ENCODE measurements at places on chromosomes 6 and 20.

DNA sequence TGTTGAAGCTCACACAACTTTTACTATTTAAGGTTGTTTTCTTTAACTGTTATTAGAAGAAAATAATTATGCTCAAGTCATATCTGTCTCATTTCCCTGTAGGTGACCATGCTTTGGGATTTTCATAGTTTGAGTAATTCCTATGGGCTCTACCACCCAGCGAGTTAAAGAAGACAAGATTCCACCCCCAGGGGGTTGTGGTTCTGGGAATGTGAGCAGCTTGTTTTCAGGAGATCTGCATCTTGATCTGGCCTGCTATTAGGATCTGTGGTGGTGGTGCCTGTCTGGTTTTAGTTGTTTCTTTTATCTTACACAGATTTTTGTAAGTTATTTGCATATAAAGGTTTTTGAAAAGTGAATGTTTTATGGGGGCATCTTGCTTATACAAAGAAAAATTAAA is 20.2 kb upstream of the REV3L start:
- DNase-seq = no peak

- DNase-seq = peak; percentile 81
Measured at GRCh38 chr6:28941684-28942448, 18.1 kb upstream of the TRIM27 start.

DNA sequence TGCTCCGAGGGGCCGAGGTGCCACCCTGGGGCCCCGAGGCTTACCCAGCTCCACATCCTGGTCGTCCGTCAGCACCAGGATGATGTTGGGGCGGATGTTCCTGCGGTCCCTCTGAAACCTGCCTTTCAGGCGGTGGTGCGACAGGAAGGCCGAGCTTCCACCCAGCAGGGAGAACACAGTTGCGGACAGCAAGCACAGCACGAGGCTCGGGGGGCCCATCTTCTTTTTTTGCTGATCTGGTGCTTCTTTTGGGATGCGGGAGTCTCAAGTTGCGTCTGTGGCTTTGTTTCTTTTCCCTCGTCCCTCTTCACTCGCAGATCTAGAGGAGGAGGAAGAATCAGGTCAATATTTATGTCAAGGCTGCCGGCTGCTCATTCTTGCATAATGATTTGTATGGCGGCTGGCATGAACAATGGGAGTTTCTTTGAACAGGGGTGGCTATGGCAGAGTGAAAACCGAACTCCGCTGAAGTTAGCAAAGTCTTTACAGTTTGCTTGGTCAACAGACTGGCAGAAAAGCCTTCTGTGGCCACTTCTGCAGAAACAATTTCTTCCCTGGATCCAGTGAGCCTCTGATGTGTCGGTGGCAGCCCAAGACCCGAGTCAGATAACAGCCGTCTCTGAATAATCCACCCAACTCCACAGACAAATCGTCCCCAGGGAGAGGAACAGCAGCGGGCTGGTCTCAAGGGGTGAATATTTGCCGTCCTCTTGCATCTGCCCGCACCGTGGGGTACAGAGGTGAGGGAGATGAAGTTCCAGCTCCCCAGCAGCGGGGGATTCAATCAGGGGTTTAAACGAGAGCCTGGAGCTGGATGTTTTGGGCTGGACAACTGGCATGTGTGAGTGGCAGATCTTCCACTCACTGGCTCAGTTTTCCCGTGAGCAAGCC is 27.9 kb downstream of the SULF2 start:
- DNase-seq = no peak

- DNase-seq = no peak
Measured at GRCh38 chr6:22598339-22598738, 29.0 kb downstream of the HDGFL1 start.

DNA sequence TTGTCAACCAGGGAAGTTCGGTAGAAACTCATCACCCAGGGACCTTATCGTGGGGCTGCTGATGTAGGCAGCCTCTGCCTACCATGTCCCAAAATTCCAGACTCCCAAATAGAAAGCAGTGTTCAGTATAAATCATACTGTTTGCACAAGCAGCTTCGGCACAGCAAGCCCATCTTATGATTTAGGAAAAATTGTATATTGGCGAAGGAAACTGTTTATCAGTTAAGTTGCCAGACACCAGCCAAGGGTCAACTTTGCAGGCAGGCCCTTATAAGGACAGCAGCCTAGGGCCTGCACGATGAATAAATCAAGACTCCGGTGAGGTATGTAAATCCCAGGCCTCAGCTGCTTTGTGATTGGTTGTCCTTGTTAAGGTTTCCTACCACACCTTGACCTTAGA is 36.8 kb downstream of the GFOD1 start:
- DNase-seq = no peak

DNA sequence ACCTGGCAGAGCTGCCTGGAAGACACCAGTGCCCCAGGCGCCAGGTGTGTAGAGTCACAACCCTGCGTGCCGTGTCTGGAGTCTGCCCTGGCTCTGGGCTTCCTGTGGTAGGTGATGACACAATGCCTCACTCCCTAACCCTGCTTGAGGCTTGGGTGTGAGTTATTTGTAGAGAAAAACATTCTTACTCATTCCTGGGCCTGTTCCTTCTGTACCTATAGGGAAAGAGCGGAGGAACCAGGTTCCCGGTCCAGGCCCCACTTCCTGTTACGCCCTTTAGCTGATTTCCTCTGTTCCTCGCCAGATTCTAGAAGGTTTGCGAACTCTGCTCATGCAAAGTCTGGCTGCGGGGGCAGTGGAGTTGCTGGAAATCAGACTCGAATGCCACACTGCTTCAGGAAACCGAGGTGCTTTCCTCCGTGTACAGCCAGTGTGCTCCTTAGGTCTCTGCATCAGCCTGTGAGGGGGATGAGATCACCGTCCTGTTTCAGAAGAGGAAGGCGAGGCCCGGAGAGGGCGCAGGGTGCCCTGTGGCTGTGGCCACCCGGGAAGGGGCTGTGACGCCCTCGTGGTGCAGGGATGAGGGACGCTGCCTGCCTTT is 67.1 kb upstream of the DUSP22 start:
- no peak for DNase-seq

DNA sequence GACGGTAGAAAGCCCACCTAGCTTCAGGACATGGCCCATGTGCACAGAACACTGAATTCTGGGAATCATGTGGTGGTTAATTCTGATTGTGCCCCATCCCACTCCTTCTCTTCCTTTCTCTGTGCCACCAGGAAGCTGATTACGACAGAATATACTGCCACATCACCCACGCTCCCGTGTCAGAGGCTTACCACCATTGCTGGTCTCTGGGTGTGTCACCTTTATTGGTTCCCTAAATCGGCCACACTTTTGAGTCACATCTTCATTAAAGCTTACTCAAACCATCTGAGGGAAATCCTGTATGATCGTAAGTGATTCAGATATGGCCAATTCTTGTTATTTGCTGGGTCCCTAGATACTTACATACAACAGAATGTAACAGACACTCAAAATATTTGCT is 3.1 kb downstream of the TRMT6 start:
- DNase-seq = no peak

GRCh38 chr6:170199716-170200115 is 91.2 kb downstream of the DLL1 start:
- no peak for DNase-seq

DNA sequence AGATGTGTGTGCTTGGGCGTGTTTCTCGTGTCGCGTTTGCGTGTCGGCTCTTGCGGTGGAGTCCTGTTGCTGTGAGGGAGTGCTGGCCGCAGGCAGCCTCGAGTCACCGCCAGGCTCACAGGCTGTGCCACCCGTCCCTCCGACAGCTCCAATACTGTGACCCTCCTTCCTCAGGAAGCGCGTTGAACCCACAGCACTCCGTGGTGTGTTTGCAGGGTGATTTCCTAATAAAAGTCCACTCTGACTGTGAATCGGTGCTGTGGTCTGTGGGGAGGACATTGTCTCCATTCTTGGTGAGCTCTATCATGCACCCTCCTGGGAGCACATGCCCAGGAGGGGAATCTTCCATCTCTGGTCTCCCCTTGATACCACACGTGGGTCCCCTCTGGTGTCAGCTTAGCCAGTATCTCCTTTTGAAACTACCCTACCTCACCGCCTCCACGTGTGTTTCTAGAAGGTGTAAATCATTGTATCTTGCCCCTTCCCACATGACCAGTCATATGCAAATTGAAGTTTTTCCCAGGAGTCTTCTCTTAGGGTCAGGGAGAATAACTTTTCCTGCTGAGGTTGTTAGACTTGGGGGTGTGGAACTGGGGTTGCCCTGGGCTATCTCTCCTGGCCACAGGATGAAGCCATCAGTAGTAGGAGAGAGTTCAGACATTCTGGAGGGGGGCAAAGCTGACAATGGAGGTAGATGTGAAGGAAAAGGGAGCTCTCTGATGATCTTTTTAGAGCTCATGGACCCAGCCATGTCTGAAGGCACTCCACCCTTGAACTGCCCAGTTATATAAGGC is 13.3 kb upstream of the PCMTD2 start:
- no peak for DNase-seq

DNA sequence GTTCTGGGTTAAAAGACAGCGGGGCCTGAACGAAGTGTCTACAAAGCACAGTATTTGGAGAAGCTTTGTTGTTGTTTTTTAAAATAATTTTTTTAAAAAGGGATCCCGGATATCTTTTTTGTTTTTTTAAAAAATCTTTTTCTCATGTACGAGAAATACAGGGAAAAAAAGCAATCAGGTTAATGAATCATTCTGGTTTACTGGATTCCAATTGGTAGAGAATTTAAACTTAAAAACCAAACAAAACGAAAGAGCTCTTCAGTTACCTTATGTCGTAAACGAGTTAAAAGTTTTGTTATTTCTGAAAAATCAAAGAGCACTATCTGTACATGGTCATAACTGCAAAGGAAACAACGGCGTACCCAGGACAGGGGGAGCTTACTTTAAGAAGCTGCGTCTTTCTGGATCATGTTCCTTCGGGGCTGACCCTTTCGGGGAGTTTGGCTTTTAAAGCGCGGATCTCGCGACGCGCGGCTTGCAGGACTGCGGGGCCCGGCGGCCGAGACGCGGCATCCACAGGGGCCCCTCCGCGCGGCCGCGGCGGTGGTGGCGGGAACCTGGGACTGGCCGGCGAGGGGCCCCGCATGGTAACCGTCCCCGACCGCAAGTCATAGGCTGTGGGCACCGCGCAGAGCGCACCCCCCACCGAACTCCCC is 927 bp downstream of the IL20RA start:
- no peak for DNase-seq

DNA sequence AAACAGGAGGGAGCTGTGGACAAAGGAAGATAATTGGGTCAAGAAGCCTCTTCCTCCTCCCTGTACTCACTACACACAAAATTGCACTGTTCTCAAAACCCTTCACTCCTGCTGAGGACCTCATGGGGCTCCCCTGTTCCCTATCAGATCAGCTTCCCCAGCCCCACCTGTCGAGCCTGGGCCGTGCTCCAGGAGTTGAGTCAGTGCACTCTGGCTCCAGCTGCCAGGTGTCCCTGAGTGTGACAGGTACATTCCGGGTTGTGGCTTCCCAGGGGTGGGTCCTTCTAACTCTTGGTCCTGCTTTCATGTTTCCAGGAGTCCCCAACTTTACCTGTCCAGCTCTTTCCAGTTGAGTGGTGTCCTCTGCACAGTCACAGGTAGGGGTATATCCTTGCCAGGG is 8.4 kb downstream of the RAB5IF start:
- DNase-seq = no peak

GRCh38 chr6:18820725-18821124 is 433.6 kb downstream of the RNF144B start:
- no peak for DNase-seq

DNA sequence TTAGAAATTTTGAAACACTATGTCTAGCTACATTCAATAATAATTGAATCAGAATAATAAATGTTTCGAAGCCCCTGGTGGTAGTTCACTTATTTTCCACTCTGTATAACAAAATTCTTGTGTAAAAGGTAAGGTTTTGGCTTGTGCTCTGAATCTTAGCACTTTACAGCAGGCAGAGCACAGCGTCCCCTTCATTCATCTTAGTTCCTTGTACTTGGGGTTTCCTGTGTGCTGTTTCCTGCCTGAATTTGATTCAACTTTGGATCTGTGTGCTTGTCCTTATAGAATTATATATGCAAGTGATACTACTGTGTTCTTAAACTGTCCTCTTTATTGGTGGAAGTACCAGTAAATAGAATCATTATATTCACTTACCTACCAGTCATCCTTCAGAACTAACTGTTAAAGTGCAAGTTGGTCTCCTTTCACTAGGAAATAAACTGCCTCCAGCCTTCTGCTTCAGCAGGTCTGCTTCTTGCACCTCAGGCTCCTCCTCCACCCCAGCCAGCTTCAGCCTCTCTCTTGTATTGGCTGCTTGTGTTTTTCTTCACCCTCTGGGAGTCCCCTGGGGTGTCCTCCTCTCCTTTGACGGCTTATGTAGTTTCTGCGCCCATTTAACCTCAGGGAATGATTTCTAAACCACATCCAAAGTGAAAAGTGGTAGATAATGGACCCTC is 28.8 kb upstream of the TULP4 start:
- no peak for DNase-seq

DNA sequence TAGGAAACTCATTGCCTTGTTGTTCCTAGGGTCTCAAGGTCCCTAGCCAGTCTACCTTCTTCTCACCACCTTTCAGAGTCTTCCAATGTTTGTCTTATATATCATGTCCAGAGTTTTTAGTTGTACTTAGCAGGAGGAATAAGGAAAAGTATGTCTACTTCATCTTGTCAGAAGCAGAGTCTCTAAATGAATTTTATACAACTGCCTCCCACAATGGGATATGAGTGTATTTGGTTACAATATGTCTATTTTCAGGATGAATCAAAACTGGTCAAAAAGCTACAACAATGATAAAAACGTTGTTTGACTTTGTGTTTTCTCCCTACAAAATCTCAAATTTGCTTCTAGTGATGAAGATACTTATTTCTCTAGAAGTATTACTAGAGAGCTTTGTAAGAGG is 7.0 kb downstream of the GLO1 start:
- no peak for DNase-seq

- DNase-seq = no peak
Measured at GRCh38 chr20:63736893-63737694, 630 bp downstream of the LIME1 start.

- DNase-seq = no peak
Measured at GRCh38 chr6:47057830-47058540, 15.9 kb upstream of the ADGRF1 start.

DNA sequence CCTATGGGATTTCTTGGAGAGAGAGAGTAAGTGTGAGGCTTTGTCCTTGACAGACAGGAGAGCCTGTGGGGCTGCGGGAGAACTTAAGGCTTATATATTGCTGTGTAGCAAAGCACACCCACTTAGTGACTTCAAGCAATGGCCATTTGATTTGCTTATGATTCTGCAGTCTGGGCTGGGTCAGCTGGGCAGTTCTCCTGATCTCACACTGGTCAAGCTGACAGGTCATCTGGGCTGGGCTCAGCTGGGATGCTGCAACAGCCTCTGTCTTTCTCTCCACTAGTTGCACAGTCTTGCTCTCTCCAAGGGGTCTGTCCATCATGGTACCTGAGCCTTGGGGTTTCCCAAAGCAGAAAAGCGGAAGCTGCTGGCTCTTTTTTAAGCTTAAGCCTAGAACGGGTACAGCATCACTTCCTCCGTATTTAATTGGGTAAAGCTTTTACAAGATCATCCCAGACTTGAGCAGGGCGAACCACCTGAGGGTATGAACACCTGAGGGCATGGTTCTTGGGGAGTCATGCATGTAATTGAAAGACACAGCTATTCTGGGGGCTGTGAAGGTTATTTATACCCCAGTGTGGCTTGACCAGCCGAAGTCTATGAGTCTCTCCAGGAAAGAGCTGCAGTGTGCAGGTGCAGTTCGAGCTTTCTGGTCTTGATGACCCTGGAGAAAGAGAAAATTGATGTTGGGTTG is 13.3 kb upstream of the GGTLC1 start:
- no peak for DNase-seq

- DNase-seq = no peak
Measured at GRCh38 chr6:124947971-124948451, 14.2 kb upstream of the RNF217 start.

- no peak for DNase-seq
Measured at GRCh38 chr6:142400495-142400894, 98.7 kb downstream of the ADGRG6 start.

GRCh38 chr20:43682446-43682845 is 15.5 kb downstream of the MYBL2 start:
- DNase-seq = no peak
